ENCODE measurements at places on chromosomes 7 and 10.

GRCh38 chr7:91899563-91899962 lies 19.1 kb upstream of the MTERF1 start:
- no peak for DNase-seq

DNA sequence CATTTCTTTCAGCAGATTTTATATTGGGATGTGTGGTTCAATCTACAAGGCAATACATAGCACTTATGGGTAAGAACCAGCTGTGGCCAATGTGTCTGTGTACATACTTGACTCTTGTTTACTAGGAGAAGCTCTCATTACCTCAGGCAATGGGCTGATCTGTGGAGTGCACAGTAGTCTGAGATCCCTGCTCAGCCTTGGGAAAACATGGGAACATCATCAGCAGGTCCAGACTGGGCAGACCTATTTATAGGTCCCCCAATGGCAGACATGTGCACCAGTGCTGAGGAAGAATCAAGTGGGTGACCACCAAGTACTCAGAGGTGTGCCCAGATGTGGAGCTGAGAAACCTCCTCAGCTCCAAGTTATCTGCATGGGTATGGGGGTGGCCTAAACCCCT lies 349.7 kb downstream of the KIF20B start:
- no peak for DNase-seq

- DNase-seq: no peak
Observed at GRCh38 chr7:17474724-17475344, 176.4 kb downstream of the AHR start.

- no peak for DNase-seq
Observed at GRCh38 chr10:6973899-6974298, 393.8 kb upstream of the PRKCQ start.

DNA sequence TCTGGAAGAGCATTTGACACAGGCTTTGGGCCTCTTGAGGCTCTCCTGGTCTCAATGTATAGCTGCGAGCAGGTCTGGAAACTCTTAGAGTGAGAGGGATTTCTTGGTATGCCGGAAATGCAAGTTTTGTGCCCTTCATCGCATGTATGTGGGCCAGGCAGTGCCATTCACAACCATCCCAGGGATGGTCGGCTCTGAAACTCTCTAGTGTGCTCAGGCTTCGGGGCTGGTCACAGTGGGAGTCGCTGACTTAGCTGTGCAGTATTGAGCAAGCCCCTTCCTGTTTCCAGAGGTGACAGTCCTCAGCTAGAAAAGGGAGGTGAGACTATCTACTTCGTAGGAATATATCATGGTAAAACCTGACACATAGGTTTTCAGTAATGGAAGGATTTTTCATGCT lies 2.0 kb upstream of the AOAH start:
- DNase-seq: no peak

All from activated effector memory CD4-positive, alpha-beta T cell treated with Interleukin-2 at 50 U/mL for 16 hours (primary cell).